ENCODE measurements at places on chromosomes 5 and 9. TPM values are rescaled to one million over a fixed set of nuclear protein-coding genes. Genes with fewer than 3 reads are reported as not detected.

GRCh38 chr9:115730845-115731244 lies 422.7 kb upstream of the PAPPA start:
- peak; percentile 18 for DNase-seq

DNA sequence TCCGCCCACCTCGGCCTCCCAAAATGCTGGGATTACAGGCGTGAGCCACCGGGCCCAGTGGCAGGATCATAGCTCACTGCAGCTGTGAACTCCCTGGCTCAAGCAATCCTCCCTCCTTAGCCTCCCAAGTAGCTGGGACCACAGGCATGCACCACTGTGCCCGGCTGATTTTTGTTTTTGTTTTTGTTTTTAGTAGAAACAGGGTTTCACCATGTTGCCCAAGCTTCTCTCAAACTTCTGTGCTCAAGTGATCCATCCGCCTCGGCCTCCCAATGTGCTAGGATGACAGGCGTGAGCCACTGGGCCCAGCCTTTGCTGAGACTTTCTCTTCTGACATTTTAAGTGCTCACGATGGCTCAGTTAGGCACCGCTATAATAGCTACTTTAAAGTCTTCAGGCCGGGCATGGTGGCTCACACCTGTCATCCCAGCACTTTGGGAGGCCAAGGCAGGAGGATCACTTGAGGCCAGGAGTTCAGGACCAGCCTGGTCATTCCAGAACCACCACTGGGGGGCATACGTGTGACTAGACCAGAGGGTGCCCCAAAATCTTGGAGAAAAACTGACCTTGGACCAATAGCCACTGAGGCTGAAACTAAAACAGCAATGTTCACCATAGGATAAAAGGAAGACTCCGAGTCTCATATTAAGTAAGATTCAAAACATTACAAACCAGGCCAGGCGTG lies 3.1 kb upstream of the ENTPD8 start:
- DNase-seq: no peak

- no peak for DNase-seq
Measured at GRCh38 chr5:174745590-174746103, 21.3 kb downstream of the MSX2 start.

DNA sequence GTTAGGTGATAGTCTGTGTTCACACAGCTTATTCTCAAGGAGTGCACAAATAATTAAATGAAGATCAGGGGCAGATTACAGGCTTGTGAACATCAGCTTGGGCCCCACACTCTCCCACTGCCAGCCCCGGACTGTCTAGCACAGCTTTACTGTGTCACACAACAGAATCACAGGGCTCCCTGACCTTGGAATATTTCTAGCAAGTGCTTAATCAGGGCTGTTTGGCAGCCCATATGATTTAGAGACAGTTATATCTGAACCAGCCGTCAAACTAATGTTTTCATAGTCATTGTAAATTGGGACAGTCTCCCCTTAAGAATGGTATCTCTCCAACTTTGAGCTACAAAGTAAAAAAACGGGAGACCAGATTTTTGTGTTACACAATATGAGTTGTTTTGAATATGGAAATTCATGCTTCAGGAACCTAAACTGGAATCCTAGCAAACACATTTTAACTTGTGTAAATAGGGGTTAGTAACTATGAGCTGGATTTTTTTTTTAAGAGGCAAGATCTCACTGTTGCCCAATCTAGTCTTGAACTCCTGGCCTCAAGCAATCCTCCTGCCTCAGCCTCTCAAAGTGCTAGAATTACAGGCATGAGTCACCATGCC lies 517.6 kb downstream of the BNC2 start:
- no peak for DNase-seq

DNA sequence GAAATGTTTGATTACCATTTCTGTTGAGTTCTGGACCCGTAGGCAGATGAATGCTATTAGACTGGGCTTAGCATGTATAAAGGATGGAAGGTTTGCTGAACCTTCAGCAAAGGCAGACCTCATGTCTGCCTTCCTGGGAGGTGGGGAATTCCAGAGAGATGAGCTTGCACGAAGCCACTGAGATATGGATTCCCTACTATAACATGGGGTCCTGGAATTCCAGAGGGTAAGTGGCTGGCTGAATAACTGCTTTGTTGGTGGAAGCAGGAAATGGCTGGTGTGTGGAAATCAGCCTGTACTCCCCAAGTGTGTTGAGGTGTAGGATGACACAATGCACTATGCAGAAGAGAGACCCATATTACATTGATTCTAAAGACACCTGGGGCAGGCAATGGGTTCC lies 526.4 kb downstream of the CTNND2 start:
- no peak for DNase-seq

DNA sequence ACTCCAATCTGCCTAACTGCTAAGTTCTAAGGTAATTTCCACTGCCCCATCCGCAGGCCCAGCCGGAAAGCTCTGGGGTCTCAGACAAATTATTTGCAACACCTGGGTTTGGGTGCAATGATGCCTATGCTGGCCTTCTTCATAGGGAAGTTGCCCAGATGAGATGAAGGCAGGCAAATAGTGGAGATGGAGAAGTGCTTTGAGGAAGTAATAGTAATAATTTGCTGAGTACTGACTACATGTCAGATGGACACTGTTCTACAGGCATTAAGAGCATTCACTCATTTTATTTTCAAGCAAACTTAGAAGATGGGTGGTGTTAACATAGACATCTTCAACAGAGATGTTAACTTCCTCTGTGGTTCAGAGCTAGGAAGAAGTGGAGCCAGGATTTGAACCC lies 3.8 kb downstream of the PCDH12 start:
- DNase-seq: no peak

DNA sequence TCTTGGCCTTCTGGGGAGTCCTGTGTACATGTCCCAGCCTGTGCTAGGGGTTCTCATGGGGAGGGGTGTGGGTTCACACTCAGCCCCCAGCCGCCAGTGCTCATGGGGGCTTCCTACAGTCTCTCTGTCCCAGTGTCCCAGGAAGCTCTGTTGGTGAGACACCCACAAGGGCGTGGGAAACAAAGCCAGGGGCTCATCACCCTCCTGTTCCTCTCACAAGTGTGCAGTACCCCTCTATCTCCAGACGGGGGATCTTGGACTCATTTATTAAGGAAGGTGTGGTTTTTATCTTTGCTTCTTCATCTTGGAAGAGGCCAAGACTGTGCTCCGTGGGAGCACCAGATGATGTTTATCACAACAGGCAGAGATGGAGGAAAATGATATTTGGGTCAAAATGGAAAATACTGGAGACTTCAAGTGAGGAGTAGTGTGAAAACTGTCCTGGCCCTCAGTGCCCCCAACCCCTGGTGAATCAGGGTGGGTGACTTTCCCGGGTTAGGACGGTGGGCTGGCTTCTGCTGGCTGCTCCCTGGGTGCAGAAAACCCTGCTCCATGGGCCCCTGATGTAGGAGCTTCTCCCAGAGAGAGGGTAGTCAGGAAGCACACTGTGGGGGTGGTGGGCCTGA lies 15.2 kb downstream of the TMEM171 start:
- DNase-seq: peak; percentile 31

GRCh38 chr9:133360400-133361393 lies 4.3 kb downstream of the SURF2 start:
- no peak for DNase-seq

DNA sequence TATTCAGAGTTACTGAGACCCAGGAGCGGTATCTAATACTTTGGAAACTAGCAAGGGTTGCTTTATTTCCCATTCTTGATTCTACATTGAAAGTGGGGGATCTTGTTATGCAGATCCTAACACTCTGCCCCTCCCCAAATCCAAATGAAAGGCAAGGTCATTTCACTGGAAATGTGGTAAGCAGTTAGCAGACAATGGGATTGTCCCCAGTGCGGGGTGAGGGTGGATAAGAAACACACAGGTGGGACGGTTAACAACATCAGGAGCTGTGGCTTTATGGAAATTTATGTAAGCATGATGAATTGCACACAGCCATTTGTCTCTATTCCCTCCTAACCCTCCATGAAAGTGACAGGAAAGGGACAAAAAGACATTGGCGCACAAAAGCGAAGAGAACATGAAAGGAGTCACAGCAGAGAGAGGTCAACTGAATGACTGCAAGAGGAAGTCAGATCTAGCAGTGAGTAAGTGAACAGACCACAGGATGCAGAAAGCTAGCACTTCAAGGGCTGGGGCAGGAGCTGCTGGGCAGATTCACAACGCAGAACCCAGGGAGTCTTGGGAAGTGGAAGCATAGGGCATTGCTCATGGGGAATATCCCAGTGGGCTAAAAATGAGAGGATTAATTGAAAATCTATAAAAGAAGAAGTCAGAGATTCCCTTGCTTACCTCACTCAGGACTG lies 184.4 kb downstream of the HSD17B3 start:
- no peak for DNase-seq

The SLC34A3 gene
- total RNA-seq: not detected

DNA sequence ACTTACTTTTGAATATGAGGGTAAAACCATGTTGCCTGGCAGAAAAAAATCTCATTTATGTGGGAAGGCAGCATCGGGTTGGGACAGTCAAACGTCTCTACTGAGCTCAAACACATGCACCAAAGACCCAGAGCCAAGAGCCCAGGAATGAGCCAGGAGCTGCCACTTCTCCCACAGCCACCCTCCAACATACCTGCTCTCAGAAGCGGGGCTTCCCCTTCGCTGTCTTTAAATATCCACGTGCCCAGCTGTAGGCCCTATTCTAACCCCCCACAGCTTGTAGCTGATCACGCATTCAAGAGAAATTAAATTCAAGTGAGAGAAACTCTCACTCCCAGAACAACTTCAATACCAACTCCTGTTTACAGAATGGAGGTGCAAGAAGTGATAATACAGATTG lies 42.6 kb upstream of the MAP3K1 start:
- no peak for DNase-seq

- no peak for DNase-seq
Measured at GRCh38 chr9:121763131-121763530, 111.7 kb downstream of the DAB2IP start.

DNA sequence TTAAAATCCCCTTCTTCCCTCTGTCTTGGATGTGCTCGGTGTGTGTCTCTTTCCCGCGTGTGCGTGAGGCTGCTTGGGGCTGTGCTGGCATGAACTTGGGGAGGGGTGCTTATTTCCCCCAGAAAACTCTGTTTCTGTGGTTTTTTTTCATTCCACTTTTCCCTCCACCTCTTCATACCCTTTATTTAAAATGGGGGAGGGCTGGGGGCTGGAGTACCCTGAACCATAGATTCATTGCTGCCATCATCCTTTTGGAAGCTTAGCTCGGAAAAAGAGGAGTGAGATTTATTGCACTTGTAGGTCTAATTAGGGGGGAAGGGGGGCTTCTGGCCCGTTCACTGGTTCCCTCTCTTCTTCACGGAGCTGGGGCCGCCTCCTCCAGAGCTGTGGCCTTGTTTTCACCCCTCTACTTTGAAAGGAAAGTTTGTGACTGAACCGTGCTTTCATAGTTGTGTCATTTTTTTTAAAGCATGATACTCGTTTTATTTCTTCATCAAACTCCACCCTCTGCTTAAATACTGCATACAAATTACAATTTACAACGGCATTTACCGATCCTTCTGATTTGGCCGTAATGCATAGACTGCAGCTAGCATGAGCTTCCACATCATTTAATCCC lies 2.9 kb downstream of the NR2F1 start:
- no peak for DNase-seq

DNA sequence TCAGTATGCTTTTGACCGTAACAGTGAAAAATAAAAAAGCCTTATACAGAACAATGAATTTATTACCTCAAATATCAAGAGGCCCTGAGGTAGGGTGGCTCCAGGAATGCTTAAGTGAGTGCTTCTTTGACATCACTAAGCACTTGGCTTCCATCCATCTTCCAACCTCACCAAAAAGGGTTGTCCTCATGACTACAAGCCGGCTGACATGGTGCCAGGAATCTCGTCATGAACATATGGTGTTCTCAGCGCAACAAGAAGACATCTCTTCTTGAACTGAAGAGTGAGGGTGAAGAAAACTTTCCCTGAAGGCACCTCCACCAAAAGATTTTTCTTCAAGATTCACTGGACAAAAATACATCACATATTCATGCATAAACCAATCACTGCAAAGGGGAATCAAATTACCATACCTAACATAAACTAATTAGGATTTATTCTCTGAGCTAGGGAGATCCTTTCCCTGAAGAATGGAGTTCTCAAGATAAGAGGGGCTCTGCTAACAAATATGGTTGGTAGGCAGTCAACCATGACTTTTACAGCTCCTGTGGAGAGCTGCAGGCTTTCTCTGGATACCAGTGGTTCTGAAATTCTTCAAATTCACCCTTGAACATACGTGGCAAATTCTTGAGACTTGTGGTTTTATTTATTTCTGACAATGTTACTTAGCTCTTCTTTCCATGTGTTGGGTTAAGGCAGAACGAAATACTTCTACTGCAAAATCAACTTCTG lies 49.5 kb downstream of the AGXT2 start:
- DNase-seq: peak; percentile 64

The TMEM171 gene
- 1.9 TPM for total RNA-seq

DNA sequence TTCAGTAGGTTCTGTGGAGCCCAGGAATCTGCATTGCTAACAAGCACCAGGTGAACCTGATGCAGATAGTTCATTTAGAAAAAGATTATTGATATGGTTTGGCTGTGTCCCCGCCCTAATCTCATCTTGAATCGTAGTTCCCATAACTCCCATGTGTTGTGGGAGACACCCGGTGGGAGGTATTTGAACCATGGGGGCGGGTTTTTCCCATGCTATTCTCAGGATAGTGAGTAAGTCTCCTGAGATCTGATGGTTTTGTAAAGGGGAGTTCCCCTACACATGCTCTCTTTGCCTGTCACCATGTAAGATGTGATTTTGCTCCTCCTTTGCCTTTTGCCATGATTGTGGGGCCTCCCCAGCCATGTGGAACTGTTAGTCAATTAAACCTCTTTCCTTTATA lies 212.0 kb downstream of the RAB3C start:
- no peak for DNase-seq

The AFAP1L1 gene
- 3.2 TPM for total RNA-seq

Data from HFFc6 (cell line).